ENCODE measurements at places on chromosomes 12 and 14. TPM values are rescaled to one million over a fixed set of nuclear protein-coding genes. Genes with fewer than 3 reads are reported as not detected.

GRCh38 chr14:30521899-30522736, 36.8 kb upstream of the G2E3 start:
- no peaks in the 10 kb centered on the region for H3K36me3 ChIP-seq
- no peaks in the 10 kb centered on the region for H3K27me3 ChIP-seq
- no peak for DNase-seq
- peaks cover 9% of the 10 kb centered on the region for H3K4me1 ChIP-seq
- H3K4me3 ChIP-seq: no peak overlapping the region

- H3K27ac ChIP-seq: no peak overlapping the region
- DNase-seq: peak; percentile 39
- H3K27me3 ChIP-seq: no peaks in the 10 kb centered on the region
- H3K36me3 ChIP-seq: peaks cover 12% of the 10 kb centered on the region
- H3K4me1 ChIP-seq: peaks cover 27% of the 10 kb centered on the region
These were observed 29.4 kb downstream of the BCAT1 start for GRCh38 chr12:24919346-24920001.

DNA sequence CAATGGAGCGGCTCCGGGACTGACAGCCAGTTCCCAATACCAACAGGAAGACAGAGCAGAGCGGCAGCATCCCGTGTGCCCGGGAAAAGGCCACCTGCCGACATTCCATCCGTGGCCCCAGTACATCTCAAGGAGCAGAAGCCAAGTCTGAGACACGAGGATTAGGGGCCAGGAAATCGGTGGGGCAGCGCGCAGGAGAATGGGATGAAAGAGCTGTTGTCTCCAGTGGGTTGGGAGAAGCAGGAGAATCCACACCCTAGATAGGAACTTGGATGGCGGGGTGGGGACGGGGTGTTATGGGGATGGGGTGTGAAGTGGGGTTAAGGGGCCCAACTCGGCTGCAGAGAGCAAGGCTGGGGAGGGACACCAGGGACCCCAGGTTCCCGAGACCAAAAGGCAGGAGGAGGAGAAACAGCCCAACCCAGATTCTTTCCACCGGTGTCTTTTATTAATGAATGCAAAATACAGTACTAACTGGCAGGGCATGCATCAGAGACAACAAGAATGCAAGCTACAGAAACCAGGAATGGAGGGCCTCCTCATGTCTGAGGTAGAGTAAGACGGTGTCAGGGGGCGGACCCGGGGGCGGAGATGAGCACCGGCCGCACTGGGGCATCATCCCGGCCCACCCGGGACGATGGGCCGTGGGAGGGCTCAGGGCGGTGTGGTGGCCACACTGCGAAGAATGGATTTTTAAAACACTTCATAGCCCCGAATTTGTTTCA, 50.3 kb downstream of the BEGAIN start:
- DNase-seq: peak; percentile 38
- no peak overlapping the region for H3K27ac ChIP-seq
- no peaks in the 10 kb centered on the region for H3K27me3 ChIP-seq

The RTL1 gene
- not detected for total RNA-seq

The KCNH3 gene
- 1.1 TPM for total RNA-seq

The AGAP2 gene
- total RNA-seq: 70.7 TPM

The OTUB2 gene
- total RNA-seq: 4.2 TPM
